Kidney (tissue), 22 donors: ENCODE measurements at places on chromosomes 5 and 9. TPM values are rescaled to one million over a fixed set of nuclear protein-coding genes. Genes with fewer than 3 reads are reported as not detected.
A peak's percentile ranks its signal among the peaks of the same experiment; 100 is the strongest.

DNA sequence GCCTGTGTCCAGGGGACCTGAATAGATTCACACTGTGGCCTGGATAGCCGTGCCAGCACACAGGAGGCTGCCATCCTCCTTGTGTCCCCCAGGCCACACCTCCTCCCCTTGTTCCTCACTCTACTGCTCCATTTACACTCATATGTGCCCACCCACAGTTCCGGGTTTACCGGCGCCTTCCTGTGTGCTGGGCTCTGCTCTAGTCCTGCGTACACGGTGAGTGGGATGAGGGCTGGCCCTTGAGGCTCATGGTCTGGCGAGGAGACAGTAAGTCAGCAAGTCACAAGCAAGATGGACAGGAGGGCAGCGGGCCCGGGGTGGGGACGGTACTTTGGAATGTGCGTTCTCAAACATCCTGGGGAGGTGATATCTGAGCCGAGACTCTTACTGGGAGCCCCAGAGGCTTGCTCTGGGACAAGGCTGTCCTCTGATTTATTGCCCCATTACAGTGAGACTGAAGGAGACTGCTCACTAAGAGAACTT is 32.4 kb upstream of the NXNL2 start:
- no peaks in the 10 kb centered on the region for H3K36me3 ChIP-seq
- H3K4me1 ChIP-seq: no peaks in the 10 kb centered on the region
- no peaks in the 10 kb centered on the region for H3K27me3 ChIP-seq

DNA sequence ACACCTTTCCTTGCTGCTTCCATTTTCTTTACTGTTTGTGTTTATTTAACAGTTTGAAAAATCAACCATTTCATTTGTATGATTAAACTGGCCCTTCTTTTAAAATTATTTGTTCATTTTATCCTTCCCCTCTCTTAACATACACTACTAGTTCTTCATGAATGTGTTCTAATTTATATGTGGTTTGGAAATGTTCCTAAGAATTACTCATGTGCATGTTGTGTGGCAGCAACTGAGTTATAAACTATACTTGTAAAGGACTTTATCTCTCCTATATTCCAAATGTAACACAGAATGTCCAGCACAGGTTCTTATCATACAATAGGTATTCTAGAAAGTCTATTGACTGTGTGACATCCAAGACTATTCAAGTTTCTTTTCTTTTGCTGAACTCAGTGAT is 358.2 kb upstream of the MEF2C start:
- no peak overlapping the region for H3K4me3 ChIP-seq
- H3K27ac ChIP-seq: no peak overlapping the region
- no peaks in the 10 kb centered on the region for H3K27me3 ChIP-seq
- no peaks in the 10 kb centered on the region for H3K36me3 ChIP-seq
- no peak for DNase-seq
- H3K4me1 ChIP-seq: no peaks in the 10 kb centered on the region

DNA sequence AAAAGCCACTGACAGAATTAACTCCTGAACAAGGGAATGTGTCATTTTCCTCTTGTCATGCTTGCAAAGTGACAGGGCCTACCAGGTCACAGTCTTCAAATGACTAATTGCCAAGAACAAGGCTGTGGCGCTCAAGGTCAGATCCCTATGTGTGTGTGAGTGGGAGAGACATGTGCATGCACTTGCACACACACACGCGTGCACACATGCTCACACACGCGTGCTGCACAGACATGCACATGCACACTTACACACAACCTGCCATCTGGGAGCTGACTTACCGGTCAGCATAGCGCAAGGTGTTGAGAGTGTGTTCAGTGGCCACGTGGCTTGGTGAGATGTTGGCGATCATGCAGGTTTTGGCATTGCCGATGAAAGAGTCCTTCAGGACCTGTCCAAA is 69.8 kb downstream of the KIF24 start:
- no peak for DNase-seq
- no peaks in the 10 kb centered on the region for H3K4me1 ChIP-seq
- no peak overlapping the region for H3K4me3 ChIP-seq
- H3K27me3 ChIP-seq: no peaks in the 10 kb centered on the region
- H3K36me3 ChIP-seq: no peaks in the 10 kb centered on the region

- H3K27me3 ChIP-seq: no peaks in the 10 kb centered on the region
- no peaks in the 10 kb centered on the region for H3K4me1 ChIP-seq
- no peak overlapping the region for H3K4me3 ChIP-seq
Observed at GRCh38 chr9:22124263-22125011, 115.3 kb upstream of the CDKN2B start.

GRCh38 chr5:59721741-59722140 is 171.8 kb downstream of the PDE4D start:
- H3K27me3 ChIP-seq: no peaks in the 10 kb centered on the region
- no peaks in the 10 kb centered on the region for H3K36me3 ChIP-seq

DNA sequence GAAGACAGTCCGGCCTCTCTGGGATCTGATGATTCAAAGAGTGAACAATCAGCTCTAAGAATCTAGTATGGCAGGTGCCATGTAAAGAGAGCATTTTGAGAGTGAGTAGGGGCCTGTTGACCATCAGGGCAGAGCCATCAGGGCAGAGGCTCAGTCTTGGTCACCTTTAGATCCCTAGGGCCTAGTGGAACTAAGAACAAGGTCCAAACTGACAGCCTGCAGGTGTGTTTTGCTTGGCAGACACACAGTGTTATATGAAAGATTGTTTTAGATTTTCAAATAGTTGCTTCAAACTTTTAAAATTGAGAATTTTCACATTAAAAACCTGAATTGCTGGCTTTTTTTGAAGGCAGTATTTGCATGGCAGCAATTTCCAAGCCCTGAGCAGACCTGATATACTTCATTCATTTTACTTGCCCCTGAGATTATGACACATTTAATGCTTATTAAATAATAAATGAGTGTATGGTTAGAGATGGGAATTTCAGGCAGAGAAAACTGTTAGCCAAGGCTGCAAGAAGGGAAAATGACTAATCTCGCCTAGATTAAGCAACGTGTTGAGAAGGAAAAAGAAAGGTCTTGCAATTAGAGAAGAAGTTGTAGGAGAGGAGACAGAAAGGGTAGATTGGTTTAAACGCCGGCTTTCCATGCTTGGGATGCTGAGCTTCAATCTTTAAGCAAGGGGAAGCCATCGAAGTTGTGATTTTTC is 279.6 kb downstream of the ARRDC3 start:
- peaks cover 2% of the 10 kb centered on the region for H3K4me1 ChIP-seq
- H3K27ac ChIP-seq: no peak overlapping the region
- H3K36me3 ChIP-seq: no peaks in the 10 kb centered on the region
- DNase-seq: no peak
- H3K27me3 ChIP-seq: no peaks in the 10 kb centered on the region

GRCh38 chr5:172411484-172412072 is 42.7 kb downstream of the SH3PXD2B start:
- H3K4me1 ChIP-seq: no peaks in the 10 kb centered on the region

DNA sequence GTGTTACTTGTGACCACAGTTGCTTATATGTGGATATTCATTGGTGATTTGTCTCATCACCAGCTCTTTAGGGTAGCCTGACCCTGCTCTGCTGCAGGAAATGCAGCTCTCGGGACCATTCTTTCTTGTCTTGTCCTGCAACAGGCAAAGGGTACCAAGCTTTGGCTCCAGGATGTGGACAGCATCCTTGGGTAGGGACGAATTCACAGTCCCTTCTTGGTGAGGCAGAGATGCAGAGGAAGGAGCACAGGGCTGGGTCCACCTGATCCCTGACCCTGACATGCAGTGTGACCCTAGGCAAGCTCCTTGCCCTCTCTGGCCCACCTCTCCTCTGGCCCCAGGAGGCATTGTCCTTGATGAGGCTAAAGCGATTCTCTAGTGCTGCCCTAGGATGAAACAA is 37.0 kb upstream of the SYNPO start:
- H3K36me3 ChIP-seq: no peaks in the 10 kb centered on the region
- H3K27ac ChIP-seq: no peak overlapping the region
- peak; percentile 22 for DNase-seq
- H3K4me1 ChIP-seq: peaks cover 3% of the 10 kb centered on the region

DNA sequence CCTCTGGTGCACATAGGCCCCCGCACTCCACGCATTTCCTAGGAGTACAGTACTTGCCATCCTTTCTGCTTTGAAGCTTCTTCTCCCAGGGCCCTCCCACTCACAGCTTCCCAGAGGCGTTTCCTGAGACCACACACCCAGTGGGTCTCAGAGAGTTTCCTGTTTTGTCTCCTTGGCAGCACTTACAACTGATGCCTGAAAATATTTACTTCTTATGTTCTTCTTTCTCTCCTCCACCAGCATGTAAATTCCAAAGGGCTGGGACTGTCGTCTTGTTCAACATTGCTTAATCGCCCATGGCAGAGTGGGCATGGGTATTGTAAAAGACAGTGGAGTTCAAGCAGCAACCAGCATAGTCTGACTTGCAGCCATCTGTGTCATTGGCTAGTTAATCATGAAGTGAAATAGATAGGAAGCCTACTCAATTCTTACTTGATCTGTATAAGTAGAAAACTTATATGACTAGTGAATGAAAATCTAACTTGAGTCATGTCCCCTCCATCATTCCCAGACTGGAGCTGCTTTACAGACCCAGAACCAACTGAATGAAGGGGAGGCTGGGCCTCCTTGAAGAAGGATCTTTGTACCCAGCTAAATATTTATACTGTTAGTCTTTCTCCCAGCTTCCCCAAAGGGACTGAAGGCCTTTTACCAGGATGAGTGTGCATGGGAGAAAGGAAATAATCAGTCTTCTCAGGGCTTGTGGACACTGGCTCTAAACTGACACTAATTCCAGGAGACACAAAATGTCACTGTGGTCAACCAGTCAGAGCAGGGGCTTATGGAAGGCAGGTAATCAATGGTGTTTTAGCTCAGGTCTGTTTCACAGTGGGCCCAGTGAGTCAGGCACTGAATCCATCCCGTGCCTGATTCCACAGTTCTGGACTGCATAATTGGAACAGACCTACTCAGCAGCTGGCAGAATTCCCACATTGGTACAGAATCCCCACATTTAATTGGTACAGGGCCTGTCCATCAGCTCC is 116.4 kb downstream of the SV2C start:
- H3K36me3 ChIP-seq: no peaks in the 10 kb centered on the region
- H3K27ac ChIP-seq: no peak overlapping the region
- peak; percentile 46 for DNase-seq
- no peaks in the 10 kb centered on the region for H3K27me3 ChIP-seq

GRCh38 chr5:135608361-135608760 is 29.6 kb upstream of the CXCL14 start:
- DNase-seq: no peak
- no peaks in the 10 kb centered on the region for H3K27me3 ChIP-seq
- peak overlapping the region; percentile 83 for H3K27ac ChIP-seq
- H3K4me3 ChIP-seq: no peak overlapping the region
- H3K4me1 ChIP-seq: peaks cover 19% of the 10 kb centered on the region

DNA sequence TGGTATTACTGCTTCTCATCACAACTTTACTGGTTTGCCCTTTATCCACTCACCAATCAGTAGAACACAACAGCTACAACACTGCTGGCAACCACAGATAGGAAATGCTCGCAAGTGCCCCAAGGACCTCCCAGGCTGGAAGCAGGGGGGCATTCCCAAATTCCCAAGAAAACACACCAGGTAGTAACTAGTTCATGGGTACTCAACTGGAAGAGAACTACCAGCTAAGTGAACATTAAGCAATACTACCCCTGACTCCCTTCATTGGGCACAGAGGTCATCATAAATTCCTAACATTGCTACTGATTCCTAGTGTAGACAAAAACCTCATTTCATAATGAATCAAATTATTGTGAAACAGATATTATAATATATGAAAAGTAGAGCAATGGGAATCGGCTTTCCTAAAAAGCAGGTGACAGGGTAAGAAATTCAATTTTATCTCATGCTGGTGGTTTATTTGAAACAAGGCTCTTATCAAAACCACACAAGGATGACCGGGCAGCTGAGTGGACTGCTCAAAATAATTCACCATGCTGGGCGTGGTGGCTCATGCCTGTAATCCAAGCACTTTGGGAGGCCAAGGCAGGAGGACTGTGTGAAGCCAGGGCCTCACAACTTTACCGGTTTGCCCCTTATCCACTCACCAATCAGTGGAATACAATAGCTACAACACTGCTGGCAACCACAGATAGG is 81.6 kb downstream of the TLE1 start:
- DNase-seq: no peak
- no peak overlapping the region for H3K27ac ChIP-seq
- H3K4me3 ChIP-seq: no peak overlapping the region
- H3K27me3 ChIP-seq: no peaks in the 10 kb centered on the region

- no peaks in the 10 kb centered on the region for H3K27me3 ChIP-seq
- H3K27ac ChIP-seq: no peak overlapping the region
- H3K4me1 ChIP-seq: no peaks in the 10 kb centered on the region
- no peak overlapping the region for H3K4me3 ChIP-seq
- DNase-seq: peak; percentile 81
Observed at GRCh38 chr9:107172160-107172978, 110.7 kb upstream of the RAD23B start.

DNA sequence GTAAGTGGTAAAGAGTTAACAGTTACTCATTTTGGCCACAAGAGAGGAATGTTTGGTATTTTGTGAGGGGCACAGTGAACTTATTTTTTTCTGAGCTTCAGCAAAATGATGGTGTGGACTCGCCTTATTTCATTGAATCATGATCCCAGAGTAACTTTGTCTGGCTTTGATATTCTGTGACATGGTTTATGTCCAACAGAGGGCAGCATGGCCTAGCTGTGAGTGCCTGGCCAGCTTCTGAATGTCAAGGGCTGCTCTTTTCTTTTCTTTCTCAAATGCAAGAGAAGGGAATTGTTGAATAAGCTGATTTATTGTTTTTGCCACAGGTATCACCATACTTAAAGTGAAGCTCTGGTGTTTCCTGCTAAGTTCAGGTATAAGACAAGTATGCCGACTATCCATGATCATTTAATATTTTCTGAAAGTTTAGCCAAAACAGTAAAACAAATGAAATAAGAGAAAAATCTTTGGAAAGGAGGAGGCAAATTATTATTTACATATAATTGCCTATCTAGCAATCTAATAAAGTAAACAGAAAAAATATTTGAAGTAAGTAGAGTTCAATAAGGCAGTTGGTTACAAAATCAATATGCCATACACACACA is 31.7 kb downstream of the MRPL22 start:
- H3K4me1 ChIP-seq: no peaks in the 10 kb centered on the region
- H3K27me3 ChIP-seq: no peaks in the 10 kb centered on the region
- H3K4me3 ChIP-seq: no peak overlapping the region
- H3K36me3 ChIP-seq: no peaks in the 10 kb centered on the region
- DNase-seq: no peak
- H3K27ac ChIP-seq: no peak overlapping the region

DNA sequence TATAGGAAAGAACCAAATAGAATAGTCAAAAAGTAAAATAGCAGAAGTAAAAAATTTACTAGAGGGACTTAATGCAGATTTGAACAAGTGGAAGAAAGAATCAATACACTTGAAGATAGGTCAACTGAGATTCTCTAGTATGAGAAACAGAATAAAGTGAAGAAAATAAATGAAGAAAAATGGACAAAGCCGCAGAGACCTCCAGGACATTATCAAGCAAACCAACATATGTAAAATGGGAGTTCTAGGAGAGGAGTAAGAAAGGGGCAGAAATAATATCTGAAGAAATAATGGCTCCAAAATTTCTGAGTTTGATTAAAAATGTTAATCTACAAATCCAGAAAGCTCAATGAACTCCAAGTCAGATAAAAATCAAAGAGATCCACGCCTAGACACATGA is 70.0 kb upstream of the ZBTB43 start:
- H3K4me3 ChIP-seq: no peak overlapping the region
- no peaks in the 10 kb centered on the region for H3K27me3 ChIP-seq
- H3K36me3 ChIP-seq: no peaks in the 10 kb centered on the region
- H3K27ac ChIP-seq: no peak overlapping the region
- DNase-seq: no peak
- no peaks in the 10 kb centered on the region for H3K4me1 ChIP-seq

BTNL9 gene
- polyA plus RNA-seq: 8.6 TPM

MARVELD2 gene
- 8.5 TPM for polyA plus RNA-seq

ITGA2 gene
- polyA plus RNA-seq: 4.9 TPM

DNAH5 gene
- polyA plus RNA-seq: 0.49 TPM
